Chondrocyte (in vitro differentiated cells): ENCODE measurements at places on chromosomes 16 and 17. TPM values are rescaled to one million over a fixed set of nuclear protein-coding genes. Genes with fewer than 3 reads are reported as not detected.

DNA sequence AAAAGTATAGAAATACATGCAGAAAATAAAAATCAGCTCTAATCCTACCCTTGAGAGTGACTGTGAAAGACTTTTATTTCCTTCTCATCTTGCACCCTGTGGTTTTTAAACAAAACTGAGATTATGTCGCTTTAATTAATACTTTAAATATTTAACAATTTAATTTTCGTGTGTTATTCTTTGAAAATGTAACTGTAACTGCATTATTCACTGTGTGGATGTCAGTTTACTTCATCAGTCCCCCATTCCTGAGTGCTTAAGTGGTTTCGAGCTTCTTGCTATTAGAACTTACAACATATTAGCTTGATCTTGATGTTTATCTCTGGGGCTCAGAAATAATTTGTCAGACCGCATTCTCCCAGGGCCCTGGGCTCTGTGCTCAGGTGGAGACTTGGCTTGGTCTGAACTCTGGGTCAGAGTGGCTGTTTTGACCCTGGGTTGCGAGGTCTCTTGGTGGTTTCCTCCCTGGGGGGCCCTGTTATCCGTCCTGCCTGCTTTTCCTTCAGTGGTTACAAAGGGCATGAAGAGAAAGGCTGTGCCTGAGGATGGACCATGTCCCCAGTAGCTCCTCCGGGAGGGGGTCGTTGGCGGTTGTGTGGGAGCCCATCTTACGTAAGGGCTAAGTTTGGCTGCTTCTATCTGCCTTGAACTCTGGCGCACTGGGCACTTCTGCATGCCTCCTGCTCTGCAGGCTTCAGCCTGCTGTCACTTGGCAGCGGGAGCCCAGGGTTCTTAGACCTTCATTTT, 25.7 kb downstream of the AKAP1 start:
- no peak for DNase-seq

OR4D1 gene
- total RNA-seq: not detected in 3 replicates

GRCh38 chr17:4937553-4937952, 2.3 kb downstream of the SLC25A11 start:
- DNase-seq: no peak

GRCh38 chr16:28062261-28062846, 1.2 kb downstream of the GSG1L start:
- DNase-seq: no peak

CDK3 gene
- total RNA-seq: 6.3 to 7.1 TPM (median 6.7 TPM) in 3 replicates

GRCh38 chr16:69110406-69110805, 5.0 kb downstream of the HAS3 start:
- DNase-seq: peak; percentile 4

GRCh38 chr16:56515665-56516064, 4.2 kb downstream of the BBS2 start:
- DNase-seq: no peak

DNA sequence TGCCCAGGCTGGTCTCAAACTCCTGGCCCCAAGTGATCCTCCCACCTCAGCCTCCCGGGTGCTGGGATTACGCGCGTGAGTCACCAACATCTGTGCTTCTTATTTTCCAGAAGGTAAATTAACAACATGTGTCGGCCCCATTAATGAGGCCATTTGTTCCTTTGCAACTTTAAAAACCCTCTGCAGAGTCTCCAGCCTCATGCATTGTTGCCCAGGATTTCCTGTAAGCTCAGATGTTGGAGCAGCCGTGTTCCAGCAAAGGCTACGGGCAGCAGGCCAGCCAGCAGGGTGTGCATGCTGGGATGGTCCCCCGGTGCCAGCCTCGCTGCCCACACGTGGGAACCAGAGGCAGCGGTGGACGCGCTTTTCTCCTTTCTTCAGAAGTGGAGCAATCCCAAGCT, 19.1 kb upstream of the HEXD start:
- DNase-seq: no peak

HOXB3 gene
- 0.18 to 0.57 TPM in 2 of 3 replicates, not detected in the other for total RNA-seq

DNA sequence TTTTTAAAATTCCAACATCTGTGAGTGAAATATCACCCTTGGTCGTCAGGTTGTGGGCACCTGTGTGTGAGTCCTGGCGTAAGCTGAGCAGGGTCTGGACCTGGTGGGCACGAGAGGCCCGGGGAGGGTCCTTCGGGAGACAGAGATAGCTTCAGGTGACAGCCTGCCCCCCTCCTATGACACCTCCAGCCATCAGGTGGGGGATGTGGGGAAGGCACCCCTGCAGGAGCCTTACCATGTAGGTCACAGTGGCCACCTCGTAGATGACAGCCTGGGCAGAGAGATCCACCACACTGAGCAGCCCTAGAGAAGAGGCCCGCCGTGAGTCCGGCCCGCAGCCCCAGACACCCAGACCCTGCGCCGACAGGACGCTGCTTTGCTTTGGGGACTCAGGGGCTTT, 11.2 kb downstream of the SLC47A2 start:
- DNase-seq: no peak

KRTAP2-3 gene
- not detected in 3 replicates for total RNA-seq

DNA sequence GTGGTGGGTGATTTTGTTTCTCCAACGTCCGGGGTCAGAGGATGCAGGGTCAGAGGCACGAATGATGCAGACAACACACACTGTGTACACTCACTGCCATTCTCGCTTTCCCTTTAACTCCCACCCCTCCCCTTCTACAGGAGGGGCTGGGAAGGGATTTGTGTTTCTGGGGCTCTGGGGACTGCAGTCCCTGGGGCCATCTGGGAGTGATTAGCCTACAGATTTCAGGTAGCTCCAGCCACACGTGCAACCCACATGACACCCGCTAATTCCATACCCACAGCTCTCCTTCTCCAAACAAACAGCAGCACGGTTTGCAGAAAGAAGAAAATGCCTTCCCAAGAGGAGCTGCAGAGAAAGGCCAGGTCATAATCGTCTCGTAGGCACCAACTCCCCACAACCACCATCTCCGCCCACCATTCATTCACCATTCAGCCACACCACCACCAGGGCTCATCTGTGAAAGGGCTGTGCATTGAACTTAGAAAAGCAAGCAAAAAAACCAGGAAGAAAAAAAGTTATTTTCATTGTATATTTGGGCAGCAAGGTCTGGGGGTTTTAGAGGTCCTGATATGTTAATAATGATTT, 9.4 kb upstream of the SOX9 start:
- DNase-seq: no peak
